Activated CD4-positive, alpha-beta T cell treated with anti-CD3 and anti-CD28 coated beads, Interleukin-2, amount 50 U/mL, for 4 hours (primary cell): ENCODE measurements at places on chromosomes 2 and 18.

GRCh38 chr18:24300703-24301102 is 96.9 kb downstream of the OSBPL1A start:
- DNase-seq = no peak

DNA sequence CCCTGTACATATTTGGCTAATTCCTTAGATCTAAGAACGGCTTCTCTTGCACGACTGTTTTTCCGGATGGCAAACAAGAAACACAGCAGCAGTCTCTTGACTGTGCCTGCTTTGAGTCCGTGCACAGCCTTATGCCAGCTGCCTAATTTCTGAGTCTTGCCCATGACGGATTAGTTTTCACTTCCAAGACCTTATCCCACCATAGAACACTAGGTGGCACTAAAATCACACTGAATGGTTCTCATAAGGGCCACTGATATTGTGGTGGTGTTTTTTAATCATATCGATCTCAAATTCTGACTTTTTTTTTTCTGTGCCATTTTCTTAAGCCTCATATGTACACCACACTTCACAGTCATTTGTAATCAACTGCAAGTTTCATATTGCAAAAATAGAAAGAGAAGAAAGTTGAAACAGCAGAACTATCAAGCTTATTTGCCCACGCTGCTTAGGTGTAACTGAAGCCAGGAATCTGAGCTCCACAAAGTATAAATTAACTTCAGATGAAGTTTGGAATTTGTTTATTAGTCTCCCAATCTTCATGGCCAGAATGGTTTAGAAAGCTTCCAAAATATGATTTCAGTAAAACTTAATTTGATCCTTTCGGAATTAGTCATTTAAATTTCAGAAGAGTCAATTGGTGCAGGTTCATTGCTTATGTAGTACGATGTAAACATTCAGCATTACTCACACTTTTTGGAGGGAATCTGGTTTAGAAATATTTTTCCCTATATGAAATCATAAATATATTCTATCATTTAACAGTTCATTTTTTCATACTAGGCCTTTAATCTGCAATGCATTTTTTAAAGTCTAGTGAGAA is 45.5 kb upstream of the SCN7A start:
- no peak for DNase-seq

DNA sequence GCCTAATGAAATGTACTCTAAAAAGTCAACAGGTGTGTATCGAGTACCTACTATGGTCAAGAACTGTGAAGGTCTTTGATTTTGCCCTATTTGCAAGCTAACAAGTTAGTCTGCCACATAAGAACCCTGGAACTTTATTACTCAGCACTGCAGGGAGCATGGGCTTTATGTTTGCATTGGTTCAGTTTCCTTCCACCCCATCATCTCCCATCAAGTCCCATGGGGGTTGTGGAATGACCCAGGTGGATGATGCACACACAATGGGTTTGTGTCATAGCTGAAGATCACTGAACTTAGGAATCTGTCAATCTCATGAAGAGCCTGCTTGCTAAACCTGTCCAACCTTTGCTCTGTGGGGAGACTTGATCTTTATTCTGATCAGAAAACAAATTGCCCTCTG is 265.5 kb downstream of the RPRM start:
- DNase-seq = no peak

DNA sequence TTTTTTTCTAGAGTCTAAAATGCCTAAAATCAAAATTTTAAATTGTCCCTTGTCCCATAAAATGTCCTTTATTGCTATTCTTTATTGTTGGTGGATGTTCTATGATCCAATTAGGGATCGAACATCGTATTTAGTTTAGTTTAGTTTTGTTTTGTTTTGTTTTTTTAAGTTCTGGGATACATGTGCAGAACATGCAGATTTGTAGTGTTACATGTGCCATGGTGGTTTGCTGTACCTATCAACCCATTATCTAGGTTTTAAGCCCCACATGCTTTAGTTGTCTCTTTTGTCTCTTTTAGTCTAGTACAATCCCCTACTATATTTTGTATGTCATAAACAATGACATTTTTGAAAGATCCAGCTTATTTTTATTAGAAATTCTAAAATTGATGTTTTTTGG is 8.8 kb upstream of the DSG1 start:
- no peak for DNase-seq

DNA sequence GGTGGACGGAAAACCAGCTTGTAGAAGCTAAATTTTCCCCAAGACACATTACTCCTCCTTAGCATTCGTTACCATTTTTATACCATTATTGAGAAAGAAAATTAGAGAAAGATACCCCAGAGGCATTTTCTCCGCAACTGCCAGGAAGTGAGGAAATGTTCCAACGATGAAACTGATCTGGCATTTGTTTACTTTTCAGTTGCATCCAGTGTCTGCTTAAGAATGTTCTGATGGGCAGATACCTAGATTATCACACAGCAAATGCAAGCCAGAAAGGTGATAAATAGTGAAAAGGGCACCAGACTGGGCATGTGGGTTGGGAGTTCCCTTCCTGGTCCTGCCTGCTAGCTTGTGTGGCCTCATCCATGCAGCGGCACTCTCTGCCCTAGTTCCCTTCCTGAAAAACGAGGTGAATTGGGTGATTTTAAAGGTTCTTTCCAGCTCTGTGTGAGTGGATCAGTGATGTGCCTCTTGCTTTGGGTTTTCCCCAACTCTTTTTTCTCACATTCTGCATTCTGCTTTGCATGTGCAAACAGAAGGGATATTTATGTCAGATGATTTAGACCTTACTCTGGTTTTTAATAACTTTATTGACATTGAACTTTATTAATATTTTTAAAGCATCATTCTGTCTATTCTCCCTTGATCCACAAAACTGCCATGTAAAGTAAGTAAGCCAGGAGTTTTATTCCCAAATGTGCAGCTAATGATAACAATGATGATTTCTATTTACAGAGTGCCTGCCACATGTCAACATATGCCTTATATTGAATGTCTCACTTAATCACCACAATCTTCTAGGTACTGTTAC is 139.6 kb downstream of the INSIG2 start:
- no peak for DNase-seq

- no peak for DNase-seq
Measured at GRCh38 chr18:48904847-48905394, 45.8 kb downstream of the SMAD7 start.

DNA sequence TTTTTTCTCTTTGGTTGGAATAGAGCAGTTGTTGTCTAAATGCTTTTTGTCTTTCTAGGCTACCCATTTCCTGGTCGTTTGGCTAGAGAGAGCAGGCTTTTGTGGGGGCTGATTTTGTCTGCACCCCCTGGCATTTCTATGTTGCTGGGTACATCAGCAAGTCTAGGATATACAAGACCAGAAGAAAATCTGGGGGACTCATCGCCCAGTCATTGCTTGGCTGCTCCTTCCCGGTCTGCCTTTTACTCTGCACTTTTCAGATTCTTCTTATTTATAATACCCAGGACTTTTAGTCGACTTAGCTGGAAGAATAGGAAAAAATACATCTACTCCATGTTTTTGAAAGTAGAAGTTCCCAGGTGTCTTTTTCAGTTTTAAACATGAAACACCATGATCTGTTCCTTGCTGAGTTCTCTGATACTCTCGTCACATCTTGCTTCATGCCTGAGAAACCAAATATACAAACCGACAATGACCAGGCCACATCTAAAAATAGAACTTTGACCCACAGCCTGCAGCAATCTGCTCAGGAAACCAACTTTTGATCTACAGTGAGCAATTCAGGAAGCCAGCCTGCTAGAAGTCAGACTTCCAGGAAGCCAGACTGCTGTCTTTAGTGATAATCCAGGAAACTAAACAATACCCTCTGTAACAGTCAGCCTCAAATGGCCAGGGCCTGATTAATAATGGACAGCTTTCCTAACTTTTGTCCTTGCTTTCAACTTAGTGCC is 163.8 kb upstream of the MEX3C start:
- DNase-seq = no peak
